ENCODE measurements at places on chromosomes 16 and 17. TPM values are rescaled to one million over a fixed set of nuclear protein-coding genes. Genes with fewer than 3 reads are reported as not detected.

ATP2C2 gene
- 3.0 TPM for total RNA-seq

KRT9 gene
- 0.43 TPM for total RNA-seq

RNF213 gene
- total RNA-seq, result 66.9 TPM

TCAP gene
- 6.0 TPM for total RNA-seq

TNP2 gene
- 10.2 TPM for total RNA-seq

CYB561 gene
- 19.7 TPM for total RNA-seq

All from testis (tissue), 5 donors.